ENCODE measurements at places on chromosomes 11 and 22. TPM values are rescaled to one million over a fixed set of nuclear protein-coding genes. Genes with fewer than 3 reads are reported as not detected.

DNA sequence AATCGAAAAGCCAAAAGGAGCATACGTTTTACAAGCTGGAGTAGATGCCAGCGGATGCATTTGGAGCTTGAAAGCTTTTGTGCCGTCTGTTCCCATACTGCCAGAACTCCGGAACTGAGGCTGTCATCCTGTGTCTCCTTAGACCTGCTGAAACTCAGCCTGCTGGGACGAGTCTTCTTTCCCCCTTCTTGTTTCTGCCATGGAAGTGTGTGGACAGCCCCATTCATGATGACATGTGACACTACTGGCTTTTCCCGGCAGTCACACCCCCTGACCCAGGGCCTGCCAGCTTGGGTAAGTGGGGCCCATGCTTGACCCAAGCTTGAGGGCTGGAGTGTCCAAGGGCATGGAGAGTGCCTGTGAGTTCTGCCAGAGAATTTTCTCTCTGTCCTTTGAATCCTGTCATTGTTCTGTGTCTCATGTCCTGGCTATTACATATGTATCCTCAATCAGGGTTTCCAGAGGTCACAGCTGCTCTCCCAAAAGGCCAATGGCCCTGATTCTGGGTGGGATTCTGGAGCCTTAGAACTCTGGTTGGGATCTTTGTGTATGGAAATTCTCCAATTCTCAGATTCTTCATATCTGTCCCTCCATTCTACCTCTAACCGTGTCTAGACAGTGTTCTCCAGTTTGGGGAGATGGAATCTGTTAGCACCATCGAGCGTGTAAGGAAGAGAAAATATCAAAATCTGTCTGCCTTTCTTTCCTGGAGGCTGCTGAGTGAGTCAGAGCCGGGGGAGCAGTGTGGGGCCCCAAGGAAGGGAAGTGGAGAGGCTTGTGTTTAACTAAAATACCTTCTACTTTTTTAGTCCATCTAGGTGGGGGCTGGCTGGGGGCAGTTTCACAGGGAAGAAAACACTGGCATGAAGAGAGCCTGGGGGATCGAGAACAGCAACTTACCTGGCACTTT lies 73.2 kb downstream of the KIAA1671 start:
- H3K27me3 ChIP-seq, result peaks cover 20% of the 10 kb centered on the region
- no peak for DNase-seq
- H3K4me1 ChIP-seq, result no peaks in the 10 kb centered on the region
- H3K4me3 ChIP-seq, result no peak overlapping the region
- H3K27ac ChIP-seq, result no peak overlapping the region
- H3K36me3 ChIP-seq, result no peaks in the 10 kb centered on the region

- no peak overlapping the region for H3K27ac ChIP-seq
- H3K27me3 ChIP-seq, result no peaks in the 10 kb centered on the region
- no peaks in the 10 kb centered on the region for H3K36me3 ChIP-seq
- H3K4me3 ChIP-seq, result no peak overlapping the region
- no peak for DNase-seq
- peaks cover 13% of the 10 kb centered on the region for H3K4me1 ChIP-seq
These were observed 1.9 kb upstream of the ANO5 start for GRCh38 chr11:22190827-22191463.

DNA sequence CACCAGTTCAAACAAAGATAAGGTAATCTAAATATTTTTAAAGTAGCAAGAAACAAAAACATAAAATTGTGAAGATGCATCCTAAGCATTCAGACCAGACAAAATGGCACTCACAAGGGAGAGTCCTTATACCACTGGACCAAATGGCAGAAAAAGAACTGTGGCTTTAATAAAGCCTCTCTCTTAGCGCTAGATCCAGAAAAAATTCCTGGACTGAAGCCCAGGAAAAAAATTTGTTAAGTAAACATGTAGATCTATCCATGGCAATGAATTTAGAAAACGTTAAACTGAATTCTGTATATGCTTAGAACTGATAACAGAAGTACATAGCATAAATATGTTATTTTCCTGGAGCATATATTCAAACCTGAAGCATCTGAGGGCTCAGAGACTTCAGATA lies 11.8 kb upstream of the CD59 start:
- H3K36me3 ChIP-seq, result peaks cover 25% of the 10 kb centered on the region
- H3K27me3 ChIP-seq, result no peaks in the 10 kb centered on the region
- H3K4me3 ChIP-seq, result no peak overlapping the region
- no peak for DNase-seq
- no peaks in the 10 kb centered on the region for H3K4me1 ChIP-seq
- no peak overlapping the region for H3K27ac ChIP-seq

DNA sequence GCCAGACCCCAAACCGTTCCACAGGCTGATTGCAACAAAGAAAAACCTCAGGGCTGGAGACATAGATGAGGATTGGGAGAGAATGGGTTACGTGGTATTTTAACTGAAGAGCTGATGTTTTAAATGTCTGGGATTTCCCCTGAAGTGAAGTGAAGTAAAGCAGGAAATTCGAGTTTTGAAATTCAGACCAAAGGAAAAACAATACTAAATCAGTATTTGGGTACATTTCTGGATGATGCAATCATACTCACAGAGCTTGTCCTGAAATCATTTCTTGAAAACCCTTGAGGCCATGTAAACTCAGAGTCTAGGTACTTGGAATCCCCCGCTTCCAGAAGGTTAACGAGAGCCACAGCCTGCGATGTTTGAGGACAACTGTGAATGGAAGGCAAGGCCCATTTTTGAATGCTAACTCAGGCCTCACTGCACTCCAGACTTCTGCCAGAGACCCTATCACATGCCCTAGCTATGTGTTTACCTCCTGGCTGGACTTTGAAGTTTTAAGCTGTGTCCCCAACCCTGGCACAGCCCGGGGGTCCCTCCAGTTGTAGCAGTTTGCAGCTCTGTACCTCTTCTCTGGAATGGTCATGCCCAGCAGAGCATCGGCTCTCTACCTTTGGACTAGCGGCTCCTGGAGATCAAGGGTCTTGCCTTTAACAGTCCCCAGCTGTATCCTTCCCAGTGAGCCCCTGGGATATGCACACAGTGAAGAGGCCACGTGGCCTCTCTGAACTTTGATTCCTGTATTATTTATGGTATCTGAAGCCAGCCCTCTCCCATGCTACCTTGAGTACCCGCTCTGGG lies 5.4 kb upstream of the FTH1 start:
- peaks cover 44% of the 10 kb centered on the region for H3K4me1 ChIP-seq
- DNase-seq, result no peak
- H3K36me3 ChIP-seq, result no peaks in the 10 kb centered on the region
- no peaks in the 10 kb centered on the region for H3K27me3 ChIP-seq

DNA sequence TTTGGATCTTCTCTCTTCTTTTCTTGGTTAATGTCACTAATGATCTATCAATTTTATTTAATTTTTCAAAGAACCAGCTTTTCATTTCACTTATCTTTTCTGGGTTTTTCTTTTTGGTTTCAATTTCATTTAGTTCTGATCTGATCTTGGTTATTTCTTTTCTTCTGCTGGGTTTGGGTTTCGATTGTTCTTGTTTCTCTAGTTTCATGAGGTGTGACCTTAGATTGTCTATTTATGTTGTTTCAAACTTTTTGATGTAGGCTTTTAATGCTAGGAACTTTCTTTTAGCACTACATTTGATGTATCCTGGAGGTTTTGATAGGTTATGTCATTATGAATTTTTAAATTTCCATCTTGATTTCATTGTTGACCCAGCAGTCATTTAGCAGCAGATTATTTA lies 142.3 kb downstream of the C11orf87 start:
- no peak overlapping the region for H3K27ac ChIP-seq
- no peak overlapping the region for H3K4me3 ChIP-seq
- H3K4me1 ChIP-seq, result no peaks in the 10 kb centered on the region
- no peaks in the 10 kb centered on the region for H3K27me3 ChIP-seq
- H3K36me3 ChIP-seq, result no peaks in the 10 kb centered on the region

DNA sequence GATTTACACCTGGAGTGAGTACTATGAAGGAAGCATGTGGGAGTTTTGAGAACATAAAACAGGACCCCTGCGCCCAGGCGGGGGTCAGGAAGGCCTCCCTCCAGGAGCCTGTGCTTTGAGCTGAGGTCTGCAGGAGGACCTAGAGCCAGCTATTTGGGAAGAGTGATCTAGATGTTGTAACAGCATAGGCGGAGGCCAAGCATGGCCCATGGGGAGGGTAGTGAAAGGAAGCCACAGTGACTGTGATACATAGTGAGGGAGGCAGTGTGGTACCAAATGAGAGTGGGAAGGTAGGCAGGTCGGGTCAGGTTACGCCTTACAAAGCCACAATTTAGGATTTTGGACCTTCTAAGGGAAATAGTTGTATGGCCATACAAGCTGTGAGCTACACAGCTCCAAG lies 147.5 kb downstream of the PARVA start:
- no peaks in the 10 kb centered on the region for H3K36me3 ChIP-seq
- no peaks in the 10 kb centered on the region for H3K4me1 ChIP-seq
- H3K4me3 ChIP-seq, result no peak overlapping the region

DNA sequence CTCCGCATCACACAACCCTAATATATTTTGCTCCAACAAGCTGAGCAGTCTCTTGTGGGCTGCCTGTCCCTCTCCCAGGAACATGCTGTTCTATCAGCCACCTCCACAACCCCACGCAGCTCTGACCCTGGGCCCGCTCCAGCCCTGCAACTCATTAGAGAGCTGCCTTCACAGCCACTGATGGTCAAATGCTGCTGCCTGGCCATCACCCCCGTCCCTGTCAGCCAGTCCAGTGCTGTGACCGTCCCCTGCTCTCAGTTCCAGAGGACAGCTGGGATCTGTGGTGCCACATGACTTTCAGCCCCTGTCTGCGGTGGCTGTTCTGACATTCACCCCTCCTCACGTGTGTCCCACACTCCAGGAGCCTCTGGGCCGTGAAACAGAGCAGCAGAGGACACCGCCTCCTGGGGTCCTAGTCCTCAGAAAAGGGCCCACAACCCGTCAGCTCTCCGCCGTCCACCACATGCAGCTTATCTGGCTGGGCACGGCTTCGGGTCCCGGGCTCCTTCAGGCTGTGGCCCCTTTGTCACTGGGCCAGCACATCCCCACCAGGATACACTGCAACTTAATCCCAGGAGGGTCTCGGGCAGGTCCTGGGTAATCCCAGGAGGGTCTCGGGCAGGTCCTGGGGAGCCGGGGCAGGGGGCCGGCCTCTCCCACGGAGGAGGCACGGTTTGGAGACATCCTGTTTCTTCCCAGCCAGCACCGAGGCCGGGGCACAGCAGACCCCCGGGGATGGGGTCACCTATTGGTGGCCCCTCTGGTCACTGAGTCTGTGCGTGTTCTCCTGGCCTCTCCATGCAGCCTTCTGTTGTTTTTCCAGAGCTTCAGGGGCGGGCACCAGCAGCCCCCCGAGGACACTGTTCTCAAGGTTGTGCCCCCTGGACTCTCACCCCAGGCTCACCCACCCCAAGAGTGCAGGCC lies 15.1 kb downstream of the CRELD2 start:
- no peaks in the 10 kb centered on the region for H3K27me3 ChIP-seq
- H3K36me3 ChIP-seq, result no peaks in the 10 kb centered on the region
- no peak for DNase-seq
- H3K4me1 ChIP-seq, result peaks cover 20% of the 10 kb centered on the region

DNA sequence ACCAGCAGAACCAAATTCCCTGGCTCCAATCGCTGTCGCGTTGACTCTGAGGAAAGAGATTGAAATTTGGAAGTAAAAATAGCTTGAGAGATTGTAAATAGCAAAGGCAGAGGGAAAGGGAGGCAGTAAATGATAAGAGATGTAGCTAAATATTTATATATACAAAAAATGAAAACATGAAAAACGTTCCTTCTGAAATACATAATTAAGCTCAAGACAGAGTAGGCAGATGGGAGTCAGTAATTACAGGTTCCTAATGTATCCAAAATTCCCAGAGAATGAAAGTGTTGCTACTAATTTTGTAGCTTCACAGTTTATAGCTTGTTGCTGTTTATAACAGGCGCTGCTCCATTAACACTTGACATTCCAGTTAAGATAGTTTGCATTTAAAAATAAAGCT lies 648.7 kb downstream of the KCNA4 start:
- no peaks in the 10 kb centered on the region for H3K4me1 ChIP-seq
- H3K27me3 ChIP-seq, result no peaks in the 10 kb centered on the region

DNA sequence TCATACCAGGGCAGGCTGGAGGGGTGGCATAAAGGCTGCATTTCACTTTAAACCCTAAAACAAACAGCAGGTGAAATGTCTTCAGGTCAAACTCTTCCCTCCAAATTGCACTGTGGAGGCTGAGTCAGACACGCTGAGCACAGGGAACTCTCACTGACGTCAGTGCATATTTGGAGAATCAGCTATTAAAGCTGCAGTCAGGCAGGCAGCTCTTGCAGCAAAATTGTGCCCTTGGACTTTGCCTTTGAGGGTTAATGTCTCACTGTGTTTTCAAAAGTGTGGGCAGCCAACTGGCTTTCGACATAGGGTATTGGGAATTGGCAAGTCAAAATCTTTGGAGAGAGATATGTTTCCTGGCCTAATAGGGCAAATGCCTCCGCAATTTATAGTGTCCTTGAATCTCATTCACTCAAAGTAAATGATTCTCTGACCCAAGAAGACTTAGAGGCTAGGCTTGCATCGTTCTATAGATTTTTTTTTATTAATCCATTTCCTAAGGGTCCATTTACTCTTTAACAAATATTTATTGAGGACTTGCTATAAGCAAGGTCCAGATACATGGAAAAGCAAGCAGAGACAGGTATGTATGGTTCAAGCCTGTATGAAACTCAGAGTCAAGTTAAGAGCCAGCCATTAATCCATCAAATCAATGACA lies 27.7 kb upstream of the SMCO4 start:
- no peak overlapping the region for H3K27ac ChIP-seq
- peaks cover 5% of the 10 kb centered on the region for H3K27me3 ChIP-seq
- no peak for DNase-seq
- no peaks in the 10 kb centered on the region for H3K4me1 ChIP-seq
- no peak overlapping the region for H3K4me3 ChIP-seq
- H3K36me3 ChIP-seq, result no peaks in the 10 kb centered on the region

DNA sequence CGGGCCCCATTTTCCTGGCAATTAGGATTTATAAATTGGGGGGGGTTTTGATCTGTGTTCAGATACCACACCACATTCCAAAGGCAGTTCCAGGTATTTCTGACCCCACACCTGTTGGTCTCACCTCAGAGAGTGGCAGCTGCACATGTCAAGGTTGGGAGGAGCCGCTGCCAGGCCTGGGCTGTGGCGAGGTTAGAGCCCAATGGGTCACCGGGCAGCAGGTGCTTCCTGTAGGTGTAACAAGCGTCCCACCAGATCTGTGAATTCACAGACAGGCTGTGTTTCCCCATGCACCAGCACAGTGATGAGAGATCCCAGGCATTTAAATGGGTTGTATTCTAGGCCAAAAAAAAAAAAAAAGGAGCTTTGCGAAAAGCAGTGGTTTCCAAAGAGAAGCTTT lies 58.6 kb downstream of the CABIN1 start:
- no peaks in the 10 kb centered on the region for H3K27me3 ChIP-seq
- no peak overlapping the region for H3K4me3 ChIP-seq
- no peak for DNase-seq
- peaks cover 3% of the 10 kb centered on the region for H3K4me1 ChIP-seq
- peaks cover 79% of the 10 kb centered on the region for H3K36me3 ChIP-seq

- no peaks in the 10 kb centered on the region for H3K4me1 ChIP-seq
- H3K27me3 ChIP-seq, result peaks cover 8% of the 10 kb centered on the region
- H3K4me3 ChIP-seq, result no peak overlapping the region
- no peak for DNase-seq
- no peaks in the 10 kb centered on the region for H3K36me3 ChIP-seq
- no peak overlapping the region for H3K27ac ChIP-seq
These were observed 41.7 kb downstream of the LMO1 start for GRCh38 chr11:8221917-8222495.

Gene CARD18
- total RNA-seq, result 3.2 TPM

Gene RTN4R
- 2.8 TPM for total RNA-seq

Gene MRPL23
- total RNA-seq, result 72.7 TPM
